Stromal cell of bone marrow (primary cell): ENCODE measurements at places on chromosomes 2 and 18.

GRCh38 chr2:100192300-100192699 is 49.9 kb upstream of the AFF3 start:
- DNase-seq: no peak

- DNase-seq: peak; percentile 22
Observed at GRCh38 chr18:34650121-34650545, 60.0 kb upstream of the DTNA start.

- DNase-seq: no peak
Observed at GRCh38 chr2:119205001-119205706, 18.5 kb upstream of the STEAP3 start.

DNA sequence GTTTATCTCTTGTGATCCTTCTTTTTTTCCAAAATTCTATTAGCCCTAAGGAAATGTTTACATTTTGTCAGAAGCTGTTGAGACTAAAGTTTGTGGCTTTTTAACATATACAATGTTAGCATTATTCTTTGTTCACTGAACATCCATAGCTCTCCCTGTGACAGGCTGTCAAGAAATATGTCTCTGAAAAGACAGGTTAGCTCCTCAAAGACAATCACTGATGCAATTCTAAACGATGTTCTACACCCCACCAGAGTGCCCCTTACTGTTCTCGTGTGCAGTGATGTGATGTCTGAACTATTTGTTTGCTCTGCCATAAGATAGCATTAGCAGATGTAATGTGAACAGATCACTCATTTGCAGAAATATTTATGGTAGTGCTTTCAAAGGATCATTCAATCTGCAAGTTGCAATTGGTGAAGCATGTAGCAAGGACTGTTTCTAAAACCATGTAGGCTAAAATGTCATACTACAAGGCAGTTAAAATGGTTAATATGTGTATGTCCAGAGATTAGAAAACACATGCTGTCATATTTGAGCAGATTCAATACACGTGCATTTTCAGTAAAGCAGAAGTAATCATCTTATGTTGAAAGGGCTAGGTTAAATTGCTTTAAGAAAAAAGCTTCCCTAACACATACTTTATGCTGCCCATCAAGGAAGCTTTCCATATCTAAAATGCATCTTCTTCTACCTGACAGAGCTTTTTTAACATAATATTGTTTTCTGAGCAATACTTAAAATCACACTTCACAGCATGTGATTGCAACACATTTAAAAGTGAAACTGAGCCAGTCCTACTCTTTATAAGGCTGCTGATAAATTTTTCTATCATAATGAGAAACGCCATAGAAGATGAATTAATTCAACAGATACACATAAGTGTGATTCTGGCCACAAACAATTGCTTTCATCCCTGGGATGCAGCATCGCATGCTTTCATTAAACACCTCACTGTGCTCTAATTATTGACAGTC is 285.7 kb upstream of the UBE2E3 start:
- DNase-seq: no peak

- peak; percentile 73 for DNase-seq
Observed at GRCh38 chr2:239002954-239003623, 155.2 kb downstream of the TWIST2 start.

DNA sequence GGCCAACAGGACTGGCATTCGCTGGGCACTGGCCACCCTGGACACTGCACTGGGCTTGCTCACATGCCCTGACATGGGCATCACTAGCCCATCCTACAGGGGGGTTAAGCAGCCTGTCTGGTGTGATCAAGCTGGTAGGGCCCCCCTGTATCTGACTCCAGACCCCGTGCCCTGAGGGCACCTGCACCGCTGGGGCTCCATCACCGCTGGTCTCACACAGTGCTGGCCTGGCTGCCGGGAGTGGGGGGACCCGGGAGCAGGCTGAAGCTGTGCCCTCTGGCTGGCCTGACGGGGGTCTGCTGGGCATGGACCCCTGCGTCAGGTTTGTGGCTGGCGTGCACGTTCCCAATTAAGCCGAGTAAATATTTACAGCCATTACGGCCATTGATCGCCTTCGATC is 32.3 kb downstream of the KCNIP3 start:
- no peak for DNase-seq

GRCh38 chr2:50443868-50444630 is 587.9 kb downstream of the NRXN1 start:
- no peak for DNase-seq

DNA sequence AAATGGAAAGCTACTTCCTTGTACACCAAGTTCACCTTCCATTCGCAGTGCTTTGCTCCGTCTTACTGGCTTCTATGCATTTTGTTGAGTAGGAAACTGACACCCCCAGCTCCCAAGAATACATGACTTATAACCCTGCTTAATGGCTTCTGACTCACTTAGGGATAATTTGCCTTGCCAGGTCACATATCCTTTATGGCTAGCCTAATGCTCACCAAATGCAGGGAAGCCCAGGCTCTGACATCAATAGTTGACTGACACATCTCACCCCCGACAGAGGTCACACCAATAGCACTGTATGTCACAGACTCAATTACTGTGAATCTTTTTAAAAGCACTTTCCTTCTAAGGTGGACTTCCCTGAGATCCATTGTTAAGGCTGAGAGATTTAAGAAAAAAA is 147.2 kb downstream of the DTNA start:
- DNase-seq: no peak

GRCh38 chr2:189824694-189825396 is 40.6 kb downstream of the PMS1 start:
- no peak for DNase-seq

- no peak for DNase-seq
Observed at GRCh38 chr2:78034706-78035105, 512.5 kb upstream of the LRRTM4 start.

- DNase-seq: no peak
Observed at GRCh38 chr18:75349668-75350511, 77.6 kb downstream of the SMIM21 start.

DNA sequence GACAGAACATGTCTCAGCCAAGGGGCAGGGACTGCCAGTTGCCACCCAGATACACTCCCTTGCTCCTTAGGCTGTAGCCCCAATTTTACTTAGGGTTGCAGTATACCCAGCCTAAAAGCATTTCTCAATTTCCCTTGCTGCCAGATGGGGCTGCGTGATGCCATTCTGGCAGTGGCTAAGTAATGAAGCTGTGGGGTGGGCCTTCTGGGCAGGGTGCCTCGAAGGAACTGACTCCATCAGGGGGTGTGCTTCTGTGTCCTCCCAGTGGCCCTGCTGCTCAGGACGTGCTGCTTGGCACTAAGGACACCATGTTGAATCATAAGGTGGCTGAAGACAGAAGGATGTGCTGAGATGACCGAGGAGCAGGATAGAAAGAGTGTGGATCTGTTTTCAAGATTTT is 74.2 kb downstream of the VWA3B start:
- DNase-seq: no peak

- DNase-seq: peak; percentile 40
Observed at GRCh38 chr2:192151853-192152252, 42.9 kb downstream of the TMEFF2 start.

DNA sequence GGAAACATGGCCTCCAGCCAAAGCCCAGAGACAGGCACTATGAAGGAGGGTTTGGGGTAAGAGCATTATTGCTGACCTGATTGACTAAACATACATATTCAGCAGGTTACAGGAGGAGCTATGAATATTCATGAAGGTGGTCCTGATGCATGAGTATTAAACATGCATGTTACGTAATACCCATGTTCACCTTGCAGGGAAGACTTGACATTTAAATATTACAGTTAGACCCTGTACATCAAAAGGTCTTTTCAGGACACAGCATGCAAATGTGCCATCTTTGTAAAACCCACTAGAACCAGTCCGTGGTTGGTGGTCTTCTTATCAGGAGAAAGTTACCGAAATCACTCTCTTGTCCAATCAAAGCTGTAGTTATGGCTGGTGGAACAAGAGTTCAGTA is 59.9 kb downstream of the XRCC5 start:
- no peak for DNase-seq

GRCh38 chr2:203510941-203511305 is 24.2 kb downstream of the RAPH1 start:
- no peak for DNase-seq

GRCh38 chr18:78242254-78242643 is 737.4 kb upstream of the SALL3 start:
- DNase-seq: no peak

DNA sequence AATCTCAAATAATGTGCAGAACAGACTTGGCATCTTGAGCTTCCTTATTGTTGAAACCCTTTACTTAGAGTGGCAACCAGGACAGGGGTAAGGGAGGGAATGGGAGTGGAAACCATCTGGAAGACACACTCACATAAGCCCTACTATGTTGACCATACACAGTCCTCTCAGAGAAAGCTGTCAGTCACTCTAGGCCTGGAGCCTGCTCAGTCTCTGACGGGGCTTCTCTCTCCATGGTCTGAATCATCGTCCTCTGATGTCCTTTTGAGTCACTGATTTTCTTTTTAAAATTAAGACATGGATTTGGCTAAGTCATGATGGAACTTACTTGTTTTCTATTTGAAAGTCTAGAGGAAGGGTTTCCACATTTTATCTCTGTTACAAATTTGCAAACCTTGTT is 74.0 kb downstream of the MYO1B start:
- DNase-seq: peak; percentile 72

DNA sequence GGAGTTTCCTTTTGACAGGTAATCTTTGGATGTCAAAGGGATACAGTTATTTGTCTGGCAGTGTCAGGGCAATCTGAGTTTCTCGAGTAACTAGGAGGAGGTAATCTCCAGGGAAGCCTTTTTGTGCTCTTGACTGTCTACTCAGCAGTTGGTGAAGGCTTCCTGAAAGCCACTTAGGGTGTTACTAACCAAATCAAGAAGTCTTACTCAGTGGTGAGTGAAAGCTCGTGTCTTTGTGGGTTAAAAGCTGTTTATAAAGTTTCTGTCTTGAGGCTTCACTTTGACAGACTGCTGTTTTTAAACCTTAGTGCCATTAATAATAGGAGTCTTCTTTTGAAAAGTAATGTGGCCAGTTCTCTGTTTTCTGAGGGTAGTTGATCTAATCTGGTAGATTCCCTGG is 1.7 kb downstream of the THSD7B start:
- no peak for DNase-seq

DNA sequence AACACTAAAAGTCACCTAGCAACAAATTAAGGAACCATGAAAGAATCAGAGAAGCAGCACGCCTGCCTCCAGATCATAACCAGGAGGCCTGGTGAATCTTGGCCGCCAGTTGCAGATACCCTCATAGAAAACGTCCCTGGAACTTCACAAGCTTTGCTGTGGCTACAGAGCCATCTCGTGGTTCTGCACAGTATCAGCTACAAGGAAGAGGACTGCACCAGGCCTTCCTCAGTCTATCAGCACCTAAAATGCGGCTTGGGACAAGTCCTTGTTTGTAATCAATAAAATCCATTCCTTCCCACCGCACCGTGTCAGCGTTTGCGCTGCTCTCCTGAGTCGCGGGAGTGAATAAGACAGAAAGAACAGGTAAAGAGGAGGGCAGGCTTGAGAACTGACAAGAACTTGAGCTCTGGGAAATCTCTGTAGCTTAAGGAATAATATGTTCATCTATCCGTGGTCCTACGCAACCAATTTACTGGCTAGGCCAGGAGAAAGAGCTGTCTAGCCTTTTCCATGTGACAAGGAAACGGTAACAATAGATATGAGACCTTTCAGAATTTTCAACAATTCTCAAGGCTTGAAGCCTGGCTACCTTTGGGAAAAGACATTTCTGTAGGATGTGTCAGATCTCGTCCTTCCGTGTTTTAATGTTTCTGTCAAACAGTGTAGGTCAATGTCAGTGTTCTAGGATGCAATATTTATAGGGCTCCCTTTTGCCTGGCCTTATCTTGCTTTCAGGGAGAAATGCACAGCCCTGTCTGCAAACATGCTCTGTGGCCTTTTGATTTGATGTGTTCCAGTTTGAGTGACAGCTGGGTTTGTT is 128.5 kb upstream of the RAB12 start:
- peak; percentile 30 for DNase-seq

DNA sequence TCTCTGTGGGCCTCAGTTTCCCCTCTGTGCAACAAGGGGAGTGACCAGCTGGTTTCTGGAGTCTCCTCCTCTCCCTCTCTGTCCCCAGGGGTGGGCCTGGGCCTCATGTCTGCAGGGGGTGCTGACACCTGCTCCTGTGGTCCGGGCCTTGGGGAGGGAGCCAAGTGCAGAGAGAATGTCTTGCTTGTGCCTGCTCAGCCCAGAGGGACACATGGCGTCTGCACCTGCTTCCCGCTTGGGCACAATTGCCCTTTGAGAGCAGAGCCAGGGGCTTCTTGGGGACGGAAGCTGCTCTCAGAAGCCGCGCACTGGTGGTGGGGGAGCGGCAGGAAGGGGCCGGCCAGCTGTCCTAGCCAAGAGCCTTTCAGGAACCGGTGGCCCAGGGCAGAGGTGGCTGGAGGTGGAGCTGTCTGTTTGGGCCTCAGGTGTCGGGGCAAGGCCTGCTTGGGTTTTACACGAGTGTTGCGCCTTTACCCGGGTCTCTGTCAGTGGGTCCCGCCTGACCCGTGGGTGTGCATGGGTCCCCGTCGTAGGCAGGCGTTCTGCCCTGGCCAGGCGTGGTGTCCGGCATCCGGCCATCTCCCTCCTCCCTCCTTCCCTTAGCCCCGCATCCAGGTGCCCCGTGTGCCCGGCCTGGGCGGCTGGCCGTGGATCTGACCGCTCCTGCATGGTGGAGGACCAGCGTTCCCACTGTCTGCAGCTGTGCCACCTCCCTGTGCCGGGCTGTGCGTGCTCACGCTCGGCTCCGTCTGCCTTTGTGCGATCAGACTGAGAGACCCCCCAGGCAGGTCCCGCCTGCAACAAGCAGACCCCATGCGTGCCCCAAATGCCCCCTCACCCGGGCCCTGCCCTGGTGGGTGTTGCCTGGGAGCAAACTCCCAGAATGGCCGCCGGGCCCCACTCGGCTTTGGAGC is 4.0 kb downstream of the NEU4 start:
- DNase-seq: no peak

GRCh38 chr2:143139835-143140393 is 10.7 kb downstream of the ARHGAP15 start:
- no peak for DNase-seq

GRCh38 chr2:216078776-216079175 is 2.8 kb downstream of the PECR start:
- no peak for DNase-seq

GRCh38 chr2:11559786-11560155 is 25.9 kb downstream of the GREB1 start:
- no peak for DNase-seq

DNA sequence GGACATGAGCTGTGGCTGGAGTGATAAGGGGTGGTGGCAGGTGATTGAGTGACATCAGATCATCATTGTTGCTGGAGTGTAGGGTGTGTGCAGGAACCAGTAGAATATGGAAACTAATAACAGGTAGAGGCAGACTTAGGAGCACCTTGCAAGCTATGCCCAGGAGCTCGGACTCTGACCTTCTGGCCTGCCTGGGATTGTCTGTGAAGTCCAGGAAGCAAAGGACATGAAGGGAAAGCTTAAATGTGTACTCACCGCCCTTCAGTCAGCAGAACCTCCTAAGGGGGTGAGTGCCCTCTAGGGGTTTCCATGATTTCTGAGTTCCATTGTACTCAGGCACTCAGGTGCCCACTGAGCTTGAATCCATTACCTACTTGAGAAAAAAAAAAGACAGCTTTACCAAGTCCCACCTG is 104.2 kb downstream of the CRIM1 start:
- no peak for DNase-seq
